CD4-positive, alpha-beta T cell (primary cell): ENCODE measurements at places on chromosomes 4 and X.

GRCh38 chr4:2255501-2256155, 6.3 kb downstream of the MXD4 start:
- no peak for DNase-seq

- no peak for DNase-seq
These were observed 16.3 kb downstream of the C4orf50 start for GRCh38 chr4:6001680-6002491.

DNA sequence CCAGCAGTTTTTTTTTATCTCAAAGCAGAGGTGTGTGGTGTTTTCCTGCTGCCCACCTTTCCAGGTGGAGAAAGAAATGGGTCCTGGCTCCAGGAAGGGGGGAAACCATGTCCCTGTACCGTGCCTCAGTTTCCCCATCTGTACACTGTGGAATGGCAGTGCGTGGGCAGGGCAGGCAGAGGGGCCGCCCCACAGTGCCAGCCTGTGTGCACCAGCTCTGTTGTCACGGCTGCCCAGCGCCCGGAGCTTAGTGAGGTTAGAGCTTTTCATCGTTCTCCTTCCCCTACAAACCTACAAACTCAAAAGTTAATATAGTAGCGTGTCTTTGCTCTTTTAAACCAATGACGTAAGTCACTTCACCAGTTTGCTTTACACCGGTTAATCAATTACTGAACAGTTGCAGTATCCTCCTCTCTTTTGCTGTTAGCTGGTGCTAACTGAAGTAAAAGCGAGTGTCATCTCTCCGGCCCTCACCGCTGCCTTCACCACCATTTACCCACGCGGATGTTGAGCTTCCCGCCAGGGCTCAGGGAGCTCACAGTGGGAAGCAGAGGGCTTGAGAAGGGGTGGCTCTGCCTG, 114.8 kb upstream of the ADRA2C start:
- no peak for DNase-seq

GRCh38 chr4:81445196-81445595, 26.5 kb downstream of the RASGEF1B start:
- DNase-seq = no peak

DNA sequence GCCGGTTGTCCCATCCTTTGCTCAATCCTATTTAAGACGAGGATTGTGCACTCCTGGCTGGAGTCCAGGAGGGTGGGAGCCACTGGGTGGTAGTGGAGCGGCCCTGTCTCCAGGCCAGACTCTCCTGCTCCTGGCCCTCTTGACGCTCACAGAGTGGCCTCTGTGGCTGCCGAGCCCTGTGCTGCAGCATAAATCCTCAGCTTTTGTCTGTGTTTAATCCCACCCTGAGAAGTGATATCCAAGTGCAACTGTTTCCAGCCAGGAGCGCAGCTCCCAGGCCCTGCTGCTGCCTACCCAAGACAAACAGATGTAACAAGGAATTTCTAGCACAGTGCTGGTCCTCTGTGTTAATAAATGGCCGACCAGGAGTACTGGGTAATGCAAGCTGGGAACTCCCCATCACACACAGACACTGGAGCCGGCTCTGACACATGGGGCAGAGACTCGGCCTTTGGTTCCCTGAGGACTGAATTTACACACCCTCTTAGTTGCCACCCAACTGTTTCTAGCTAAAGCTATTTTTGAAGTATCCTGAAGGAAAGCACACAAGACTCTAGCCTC, 85.3 kb downstream of the GATB start:
- DNase-seq = no peak

GRCh38 chr4:95263960-95264359, 284.8 kb downstream of the UNC5C start:
- DNase-seq = no peak

DNA sequence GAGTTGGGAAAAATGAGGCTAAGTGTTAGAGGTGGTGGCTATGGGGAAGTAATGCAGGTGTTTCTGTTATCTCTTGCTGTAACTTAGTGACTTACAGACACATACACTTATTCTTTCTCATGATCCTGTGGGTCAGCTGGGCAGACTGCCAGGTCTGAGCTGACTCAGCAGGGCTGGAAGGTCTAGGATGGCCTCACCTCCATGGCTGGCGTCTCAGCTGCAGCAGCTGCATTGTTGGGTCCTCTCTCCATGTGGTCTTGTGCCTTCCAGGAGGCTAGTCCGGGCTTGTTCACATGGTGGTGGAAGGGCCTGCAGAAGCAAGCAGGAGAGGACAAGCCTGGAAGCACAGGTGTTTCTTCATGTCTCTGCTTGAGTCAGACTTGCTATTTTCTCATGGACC, 172.7 kb downstream of the NHS start:
- no peak for DNase-seq

- DNase-seq = no peak
These were observed 191.5 kb upstream of the RPL34 start for GRCh38 chr4:108428923-108429322.

DNA sequence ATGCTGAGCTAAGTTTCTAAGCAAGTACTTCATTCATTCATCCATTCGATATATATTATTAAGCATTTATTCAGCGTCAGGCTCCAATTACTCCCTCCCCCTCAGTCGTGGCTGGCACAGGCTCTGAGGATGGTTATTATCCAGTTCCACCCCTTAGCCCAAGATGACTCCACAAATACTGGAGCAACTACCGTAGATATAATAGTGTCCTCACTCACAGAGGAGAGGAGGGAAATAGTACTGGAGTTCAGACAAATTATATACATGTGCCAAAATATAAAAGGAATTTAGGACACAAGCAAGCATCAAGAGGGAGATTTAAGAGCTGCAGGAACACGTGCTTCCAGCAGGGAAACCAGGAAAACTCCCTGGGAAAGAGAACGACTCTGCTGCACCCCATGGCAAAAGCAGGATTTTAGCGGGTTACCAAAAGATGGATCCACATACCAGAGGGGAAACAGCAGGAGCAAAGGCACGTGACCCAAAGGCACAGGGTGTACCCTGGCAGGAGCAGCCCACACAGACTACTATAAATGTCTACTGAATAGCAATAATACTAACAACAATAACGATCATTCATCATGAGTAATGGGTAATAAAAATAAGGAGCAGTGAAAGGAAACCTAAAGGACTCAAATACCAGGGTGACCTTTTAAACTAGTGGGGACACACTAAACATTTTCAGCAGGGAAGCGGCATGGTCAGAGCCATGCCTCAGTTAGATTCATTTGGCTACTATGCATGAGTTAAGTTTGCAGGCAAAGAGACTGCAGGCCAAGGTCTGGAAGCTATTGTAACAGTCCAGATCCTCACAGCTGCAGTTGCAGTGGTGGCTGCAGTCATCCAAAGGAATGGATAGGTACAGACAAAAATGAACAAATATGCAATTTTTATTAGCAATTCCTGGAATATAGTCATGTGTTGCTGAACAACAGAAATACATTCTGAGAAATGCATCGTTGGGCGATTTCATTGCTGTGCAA, 153.7 kb downstream of the APBB2 start:
- DNase-seq = no peak

GRCh38 chr4:83568062-83568461, 32.2 kb downstream of the GPAT3 start:
- no peak for DNase-seq

DNA sequence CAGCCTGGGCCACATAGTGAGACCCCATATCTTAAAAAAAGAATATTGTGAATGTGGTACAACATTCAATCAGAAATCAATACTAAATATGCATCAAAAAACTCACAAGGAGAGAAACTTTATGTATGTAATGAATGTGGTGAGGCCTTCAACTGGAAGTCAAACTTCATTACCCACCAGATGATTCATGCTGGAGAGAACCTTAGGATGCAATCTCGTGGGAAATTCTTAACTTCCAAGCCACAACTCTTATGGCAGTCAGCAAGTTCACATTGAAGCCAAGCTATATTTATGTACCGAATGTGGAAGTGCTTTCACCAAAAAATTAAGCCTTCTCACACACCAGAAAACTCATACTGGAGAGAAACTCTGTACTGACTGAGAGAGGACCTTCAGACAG, 84.5 kb upstream of the UXT start:
- no peak for DNase-seq

- no peak for DNase-seq
These were observed 45.7 kb downstream of the PASD1 start for GRCh38 chrX:151609222-151609621.

DNA sequence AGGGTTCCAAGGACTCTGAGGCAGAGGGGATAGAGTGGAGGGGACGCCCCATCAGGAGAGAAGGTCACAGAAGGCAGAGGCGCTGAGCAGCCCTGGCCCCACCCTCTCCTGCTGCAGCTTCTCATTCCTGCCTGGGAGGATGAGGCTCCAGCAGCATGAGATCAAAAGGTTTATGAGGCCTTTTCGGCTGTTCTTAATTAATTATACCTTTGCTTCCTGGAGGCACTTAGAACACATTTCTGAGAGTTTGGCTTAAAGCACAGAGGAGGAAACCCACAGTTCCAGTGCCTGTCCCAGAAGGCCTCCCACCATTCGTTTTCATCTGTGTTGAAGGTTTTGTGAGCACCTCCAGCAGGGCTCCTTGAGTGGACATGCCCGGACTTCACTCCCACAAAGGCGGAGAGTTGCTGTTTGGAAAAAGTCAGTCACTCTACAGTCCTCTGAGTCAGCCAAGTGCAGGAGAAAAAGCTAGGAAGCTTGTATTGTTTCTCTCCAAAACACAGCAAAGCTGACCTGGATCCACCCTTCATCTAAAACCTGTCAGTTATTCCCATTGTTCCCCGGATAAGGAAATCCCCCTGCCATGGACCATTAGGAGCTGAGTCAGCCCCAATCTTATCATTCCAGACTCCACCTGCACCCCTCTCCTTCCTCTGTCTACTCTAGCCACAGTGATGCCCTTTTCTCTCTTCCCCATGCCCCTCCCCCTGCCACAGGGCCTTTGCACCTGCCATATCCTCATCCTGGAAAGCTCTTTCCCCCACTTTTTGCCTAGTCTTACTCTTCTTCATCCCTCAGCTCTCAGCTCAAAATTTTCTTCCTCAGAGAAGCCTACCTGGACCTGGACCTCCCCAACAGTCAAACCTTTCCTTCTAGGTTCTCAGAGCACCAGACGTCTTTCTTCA, 276.8 kb downstream of the FBXW7 start:
- DNase-seq = no peak

- no peak for DNase-seq
These were observed 12.7 kb downstream of the KLHL34 start for GRCh38 chrX:21645431-21645830.

- no peak for DNase-seq
These were observed 168.8 kb upstream of the PDE5A start for GRCh38 chr4:119797238-119797894.

DNA sequence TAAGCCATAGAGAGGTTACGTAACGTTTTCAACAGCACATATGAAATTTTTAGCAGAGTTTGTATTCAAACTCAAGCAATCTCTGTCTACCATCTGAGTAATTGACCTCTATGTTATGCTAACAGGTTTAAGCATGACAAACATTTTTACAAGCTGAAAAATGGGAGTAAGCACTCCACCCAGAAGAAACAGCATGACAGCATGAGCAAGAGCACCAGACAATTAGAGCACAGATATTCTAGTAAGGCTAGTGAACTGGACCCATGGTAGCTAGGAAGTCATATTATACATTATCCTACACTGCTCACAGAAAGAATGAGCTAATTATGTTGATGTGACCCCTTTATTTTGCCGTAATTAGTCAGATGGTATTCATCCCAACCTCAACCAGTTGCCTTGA, 200.5 kb downstream of the PABPC4L start:
- DNase-seq = no peak

- DNase-seq = no peak
These were observed 75.8 kb downstream of the ATG4A start for GRCh38 chrX:108167211-108167872.

DNA sequence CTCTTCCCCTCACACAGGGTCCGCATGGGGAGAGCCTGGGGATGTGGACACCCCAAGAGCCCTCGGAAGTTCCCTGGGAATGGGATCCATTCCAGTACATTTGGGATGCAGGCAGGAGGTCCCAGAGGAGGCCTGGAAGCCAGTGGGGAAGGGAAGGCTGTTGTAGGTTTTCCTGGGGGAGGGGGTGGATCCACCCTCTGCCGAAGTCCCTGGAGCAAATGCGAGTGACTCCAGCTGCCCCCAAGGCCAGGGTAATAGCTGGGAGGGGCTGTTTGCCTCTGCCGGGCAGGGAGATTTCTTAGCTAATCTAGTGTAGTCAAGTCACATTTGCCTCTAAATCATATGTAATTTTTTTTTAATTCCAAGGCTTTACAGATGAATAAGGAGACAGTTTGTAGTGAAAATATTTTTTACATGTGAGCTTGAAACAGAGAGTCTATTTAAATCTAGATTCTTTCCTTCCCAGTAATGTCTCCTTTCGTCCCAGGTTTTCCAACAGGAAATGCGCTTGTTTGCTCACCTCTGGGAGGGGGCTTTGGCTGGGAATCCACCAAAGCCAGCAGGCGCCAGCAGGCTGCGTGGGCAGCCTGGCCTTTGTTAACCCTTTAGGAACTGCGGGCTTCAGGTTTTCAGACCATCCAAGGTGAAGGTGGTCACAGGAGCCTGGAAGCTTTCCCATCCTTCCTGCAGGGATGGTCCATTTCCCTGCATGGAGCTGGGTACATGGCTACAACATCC, 26.8 kb downstream of the SH3TC1 start:
- DNase-seq = no peak

GRCh38 chr4:94484818-94485217, 33.1 kb downstream of the PDLIM5 start:
- no peak for DNase-seq

DNA sequence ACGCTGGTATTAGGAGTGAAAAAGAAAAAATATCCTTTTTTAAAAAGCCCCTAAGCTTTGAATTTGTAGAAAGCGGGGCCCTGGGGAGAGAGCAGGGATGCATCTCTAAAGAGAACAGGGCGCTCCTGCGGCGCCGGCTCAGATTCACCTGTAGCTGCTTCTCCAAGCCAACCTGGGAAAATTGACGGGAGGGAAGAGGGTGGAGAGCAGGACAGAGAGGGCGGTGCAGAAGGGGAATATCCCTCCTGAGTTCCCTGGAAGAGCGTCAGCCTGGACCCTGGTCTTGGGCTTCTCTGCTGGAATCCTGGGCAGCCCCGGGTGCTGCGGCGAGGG, 776 bp upstream of the SOWAHD start:
- no peak for DNase-seq

GRCh38 chr4:107693132-107693531, 26.9 kb downstream of the PAPSS1 start:
- no peak for DNase-seq

- no peak for DNase-seq
These were observed 32.8 kb upstream of the PPARGC1A start for GRCh38 chr4:23922541-23923111.
